GM23338 (cell line): ENCODE measurements at places on chromosomes 3 and 15. TPM values are rescaled to one million over a fixed set of nuclear protein-coding genes. Genes with fewer than 3 reads are reported as not detected.
A peak's percentile ranks its signal among the peaks of the same experiment; 100 is the strongest.

CTXN2 gene
- total RNA-seq: not detected in 2 replicates

DNA sequence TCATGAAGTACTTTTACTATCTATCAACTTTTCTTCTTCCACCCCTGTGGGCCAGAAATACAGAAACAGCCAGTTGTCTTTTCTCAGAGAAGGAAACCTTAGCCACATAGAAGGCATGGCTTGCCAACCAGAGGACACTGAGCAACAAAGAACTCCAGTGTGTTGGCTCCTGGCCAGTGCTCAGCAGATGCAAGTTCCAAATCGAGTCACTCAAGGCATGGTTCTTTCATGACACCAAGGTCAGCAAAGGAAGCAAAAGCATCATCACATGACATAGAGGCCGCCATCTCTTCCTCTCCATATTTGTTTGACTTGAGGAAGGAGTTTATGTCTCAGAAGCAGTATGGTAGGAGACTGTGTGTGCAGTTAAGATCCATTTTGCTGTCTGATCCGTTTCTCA lies 92.2 kb downstream of the MYLK start:
- DNase-seq: no peak

MKRN3 gene
- total RNA-seq: not detected in 2 replicates

DNA sequence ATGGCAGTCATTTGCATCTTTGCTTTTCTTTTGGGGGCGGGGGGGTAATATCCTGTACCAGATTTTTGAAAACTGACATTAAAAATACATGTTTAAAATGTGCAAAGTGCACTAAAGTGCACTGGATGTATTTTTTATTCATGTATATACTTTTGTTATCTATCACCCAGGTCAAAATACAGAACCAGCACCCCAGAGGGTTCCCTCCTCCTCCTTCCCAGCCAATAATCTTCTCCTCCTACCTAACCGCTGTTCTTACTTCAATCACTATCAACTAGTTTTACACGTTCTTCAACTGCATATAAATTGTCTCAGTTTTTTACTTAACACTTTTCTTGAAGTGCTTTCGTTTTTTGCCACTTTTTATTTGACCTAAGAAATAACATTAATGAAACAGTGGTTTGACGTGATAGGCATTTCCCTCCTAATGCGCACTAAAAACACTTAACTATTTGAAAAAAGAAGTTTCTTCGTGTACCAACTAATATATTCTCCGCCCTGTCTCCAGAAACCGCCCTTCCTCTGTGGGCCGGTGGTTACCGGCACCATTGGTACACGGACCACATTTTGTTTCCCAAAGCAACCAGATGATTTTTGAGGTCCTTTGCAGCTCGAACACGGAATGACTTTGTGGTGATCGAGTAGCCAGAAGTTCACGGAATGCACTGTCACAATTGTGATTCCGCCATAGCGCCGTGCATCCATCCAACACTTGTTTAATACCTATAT lies 836 bp upstream of the AKAP13 start:
- peak; percentile 28 for DNase-seq

DNA sequence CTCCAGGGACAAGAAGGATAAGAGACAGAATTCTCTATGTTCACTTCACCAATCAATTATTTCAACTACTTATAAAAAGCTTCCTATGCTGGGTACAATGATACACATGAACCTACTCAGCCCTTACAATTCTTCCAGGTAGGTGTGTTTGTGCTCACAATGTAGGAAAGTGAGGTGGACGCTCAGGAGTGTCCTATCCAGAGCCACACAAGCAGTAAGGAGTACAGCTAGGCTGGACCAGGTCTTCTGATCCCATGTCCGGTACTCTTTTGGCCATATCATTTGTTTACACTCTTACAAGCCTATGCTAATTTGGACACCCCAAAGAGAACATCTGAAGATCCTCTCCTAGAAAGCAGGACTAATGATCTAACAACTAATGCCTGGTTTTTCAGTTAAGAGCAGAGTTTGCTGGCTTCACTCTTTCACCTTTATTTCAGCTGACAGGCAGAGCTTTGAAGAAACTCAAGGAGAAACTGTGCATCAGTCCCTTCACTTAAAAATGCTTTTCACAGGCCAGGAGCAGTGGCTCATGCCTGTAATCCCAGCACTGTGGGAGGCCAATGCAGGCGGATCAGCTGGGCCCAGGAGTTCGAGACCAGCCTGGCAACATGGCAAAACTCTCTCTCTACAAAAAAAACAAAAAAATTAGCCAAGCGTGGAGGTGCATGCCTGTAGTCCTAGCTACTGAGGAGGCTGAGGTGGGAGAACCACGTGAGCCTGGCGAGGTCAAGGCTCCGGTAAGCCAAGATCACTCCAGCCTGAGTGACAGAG lies 27.5 kb downstream of the IGF2BP2 start:
- no peak for DNase-seq

- DNase-seq: no peak
Observed at GRCh38 chr3:45889337-45889736, 3.0 kb downstream of the CCR9 start.

LSMEM2 gene
- total RNA-seq: 0.59 and 1.5 TPM in 2 replicates

- no peak for DNase-seq
Observed at GRCh38 chr3:71805199-71805598, 20.3 kb upstream of the PROK2 start.

DNA sequence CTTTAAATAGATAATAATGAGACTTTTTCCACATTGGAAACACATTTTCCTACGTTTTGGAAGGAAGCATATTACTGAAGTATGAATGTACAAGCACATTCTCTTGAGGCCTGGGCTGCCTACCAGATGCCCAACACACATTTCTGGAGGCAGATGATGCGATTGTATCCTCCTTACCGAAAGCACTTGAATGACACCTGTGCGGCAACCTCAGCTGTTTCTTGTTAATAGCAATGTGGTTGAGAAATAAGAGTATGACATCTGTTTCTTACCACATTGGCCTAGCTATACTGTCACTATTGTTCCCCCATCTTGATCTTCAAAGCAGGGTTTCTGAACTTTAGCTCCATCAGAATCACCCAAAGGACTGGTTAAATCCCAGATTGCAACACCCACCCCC lies 84.8 kb downstream of the ARPP21 start:
- DNase-seq: no peak

- no peak for DNase-seq
Observed at GRCh38 chr3:30167541-30168011, 438.8 kb upstream of the TGFBR2 start.

DNA sequence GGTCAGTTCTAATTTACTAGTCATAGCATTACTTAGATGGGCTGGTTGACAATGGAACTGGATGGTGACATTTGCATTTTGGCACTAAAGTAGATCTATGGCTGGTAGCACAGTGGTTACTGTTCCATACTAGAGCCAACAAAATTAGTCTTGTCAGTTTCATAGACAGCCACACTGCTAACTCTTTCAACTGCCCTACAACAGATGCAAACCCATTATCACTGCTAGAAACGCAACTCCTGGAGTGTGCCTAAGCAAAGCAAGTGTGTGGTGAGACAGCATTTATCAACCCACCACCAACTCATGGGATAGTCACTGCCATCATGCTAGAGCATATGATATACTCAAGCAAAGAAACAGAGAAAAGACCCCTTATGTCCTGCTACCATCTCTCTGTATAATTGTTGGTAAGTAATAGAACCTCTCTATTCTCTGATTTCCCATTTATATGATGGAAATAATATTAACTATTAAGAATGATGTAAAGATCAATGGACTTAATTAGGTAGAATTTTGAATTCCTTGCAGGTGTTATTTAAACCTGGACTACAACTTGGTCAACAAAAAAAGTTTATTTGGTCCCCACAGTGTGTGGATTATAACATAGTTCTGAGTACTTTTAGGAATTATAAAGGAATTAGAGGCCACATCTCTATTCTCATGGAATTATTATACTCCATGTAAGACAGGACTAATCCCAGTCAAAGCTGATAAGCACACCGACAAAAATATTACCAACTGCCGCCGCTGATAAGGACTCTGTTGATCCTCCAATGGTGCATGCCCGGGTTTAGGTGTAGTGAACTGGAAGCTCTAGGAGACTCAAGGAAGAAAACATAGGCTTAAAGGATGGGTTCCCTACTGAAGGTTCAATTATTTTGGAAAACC lies 19.9 kb upstream of the ABHD5 start:
- no peak for DNase-seq

- DNase-seq: peak; percentile 42
Observed at GRCh38 chr3:94069194-94069813, 6.4 kb downstream of the NSUN3 start.

- DNase-seq: no peak
Observed at GRCh38 chr3:195401943-195402342, 40.9 kb downstream of the ACAP2 start.

- DNase-seq: no peak
Observed at GRCh38 chr3:2061360-2061759, 37.3 kb upstream of the CNTN4 start.

DNA sequence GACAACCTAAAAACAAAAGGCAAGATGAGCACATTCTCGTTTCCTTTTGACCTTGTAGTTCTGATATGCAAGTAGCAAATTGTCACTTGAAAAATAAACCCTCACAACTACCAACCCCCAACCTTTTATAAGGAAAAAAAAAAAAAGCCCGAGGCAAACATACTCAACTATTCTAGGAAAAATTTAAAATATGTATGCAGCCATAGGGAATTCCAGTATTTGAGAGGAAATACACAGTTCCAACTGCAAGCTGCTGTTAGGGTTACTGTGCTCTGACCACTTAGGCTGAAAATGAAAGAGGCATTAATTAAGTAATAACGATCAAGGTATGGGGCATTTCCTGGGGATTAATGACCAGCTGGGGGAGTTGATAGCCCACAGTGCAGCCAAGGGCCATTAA lies 281.9 kb upstream of the DPH6 start:
- DNase-seq: no peak

GRCh38 chr3:50450209-50450921 lies 53.1 kb downstream of the CACNA2D2 start:
- peak; percentile 56 for DNase-seq

DNA sequence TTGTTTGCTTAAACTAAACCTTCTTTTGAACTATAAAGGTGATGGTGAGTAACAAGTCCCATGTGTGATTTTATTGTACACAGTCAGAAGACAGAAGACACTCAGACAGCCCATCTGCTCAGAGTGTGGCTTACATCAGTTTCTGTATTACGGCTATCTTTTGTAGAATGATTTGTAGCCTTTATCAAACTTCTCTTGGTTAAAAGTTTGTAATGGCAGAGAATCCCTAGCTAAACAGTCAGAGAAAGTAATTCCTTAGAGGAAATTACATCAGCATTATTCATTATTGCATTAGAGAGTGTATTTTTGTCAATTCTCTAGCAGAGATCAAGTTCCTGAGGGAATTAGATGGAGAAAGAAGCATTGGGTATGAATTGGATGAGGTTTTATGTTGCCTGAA lies 500.8 kb downstream of the CNTN4 start:
- no peak for DNase-seq

THRB gene
- 3.2 and 8.0 TPM in 2 replicates for total RNA-seq

DNA sequence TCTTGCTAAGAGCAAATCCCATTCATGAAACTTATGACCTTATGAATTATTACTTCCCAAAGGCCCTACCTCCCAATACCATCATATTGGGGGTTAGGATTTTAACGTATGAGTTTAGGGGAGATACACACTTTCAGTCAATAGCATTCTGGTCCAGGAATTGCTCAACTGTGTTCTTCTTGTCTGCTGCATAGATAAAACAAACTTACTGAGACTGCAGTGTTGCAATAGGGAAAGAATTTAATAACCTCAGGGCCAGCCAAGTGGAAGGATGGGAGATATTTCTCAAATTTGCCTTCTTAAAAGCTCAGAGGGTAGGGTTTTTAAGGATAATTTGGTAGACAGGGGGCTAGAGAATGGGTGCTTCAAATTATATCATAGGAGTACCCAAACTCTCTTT lies 625.8 kb downstream of the OTOL1 start:
- DNase-seq: no peak

DNA sequence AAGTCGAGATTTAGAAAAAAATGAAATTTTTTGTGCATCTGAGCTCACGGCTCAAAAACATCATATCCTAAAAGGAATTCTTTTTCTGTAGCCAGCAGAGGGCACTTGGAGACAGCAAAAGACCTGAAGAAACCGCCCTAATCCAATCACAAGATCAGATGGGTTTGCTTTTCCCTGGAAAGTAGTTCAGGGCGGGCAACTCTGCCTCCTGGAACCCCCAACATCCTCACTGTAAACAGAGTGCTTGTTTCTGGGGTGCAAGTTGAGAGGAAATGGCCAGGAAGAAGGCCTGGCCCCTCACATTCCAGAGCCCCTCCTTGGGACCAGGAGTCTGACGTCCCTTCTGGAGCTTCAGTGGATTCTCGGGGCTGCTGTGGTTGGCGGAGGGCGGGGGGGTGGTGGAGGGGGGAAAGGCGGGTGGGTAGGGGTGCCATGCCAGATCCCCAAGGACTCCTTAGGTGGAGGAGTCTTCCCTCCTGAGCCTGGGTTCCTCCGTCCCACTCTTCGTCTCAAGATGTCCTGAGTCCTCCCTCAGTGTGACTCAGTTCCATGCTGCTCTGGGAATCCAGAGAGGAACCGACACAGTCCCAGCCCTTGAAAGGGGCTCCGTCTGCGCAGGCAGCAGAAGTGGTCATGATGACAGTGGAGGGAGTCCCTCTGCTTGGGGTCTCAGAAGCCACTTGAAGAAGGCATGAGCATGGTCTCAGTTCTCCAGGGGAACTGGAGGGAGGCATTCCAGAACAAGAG lies 35.9 kb downstream of the CCK start:
- DNase-seq: peak; percentile 86

- no peak for DNase-seq
Observed at GRCh38 chr3:70360979-70361760, 48.7 kb upstream of the MDFIC2 start.

GRCh38 chr3:134932035-134932434 lies 137.0 kb downstream of the EPHB1 start:
- no peak for DNase-seq

GOLGA8R gene
- 0.17 TPM in 1 of 2 replicates, not detected in the other for total RNA-seq

- DNase-seq: no peak
Observed at GRCh38 chr3:40872258-40872920, 326.9 kb upstream of the CTNNB1 start.

DNA sequence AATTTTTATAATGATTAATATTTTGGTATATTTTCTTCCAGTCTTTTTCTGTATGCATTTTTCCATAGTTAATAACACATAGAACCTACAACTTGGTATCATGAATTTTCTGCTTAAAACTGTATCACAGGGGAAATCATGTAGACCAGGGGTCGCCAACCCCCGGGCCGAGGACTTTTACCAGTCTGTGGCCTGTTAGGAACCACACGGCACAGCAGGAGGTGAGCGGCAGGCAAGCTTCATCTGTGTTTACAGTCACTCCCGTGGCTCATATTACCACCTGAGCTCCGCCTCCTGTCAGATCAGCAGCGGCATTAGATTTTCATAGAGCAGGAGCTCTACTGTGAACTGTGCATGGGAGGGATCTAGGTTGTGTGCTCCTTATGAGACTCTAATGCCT lies 54.7 kb downstream of the RPL22L1 start:
- peak; percentile 86 for DNase-seq

DNA sequence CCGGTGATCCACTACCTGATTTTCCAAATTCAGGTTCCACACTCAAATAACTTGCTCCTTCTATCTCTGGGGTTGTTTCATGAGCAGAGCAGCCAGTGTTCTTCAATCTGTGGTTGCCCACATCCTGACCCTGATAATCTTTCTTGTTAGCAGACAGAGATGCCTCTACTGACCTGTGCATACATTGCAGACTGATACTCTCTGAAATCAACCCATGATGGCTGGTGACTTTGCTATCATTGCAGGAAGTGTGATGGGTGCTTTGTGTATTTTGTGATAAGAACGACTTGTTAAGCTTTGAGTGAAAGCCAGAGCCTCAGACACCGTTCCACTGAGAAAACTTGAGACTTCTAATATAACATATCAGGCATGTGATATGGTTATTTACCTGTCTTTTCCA lies 39.9 kb downstream of the GATM start:
- no peak for DNase-seq

GRCh38 chr15:57747206-57747896 lies 40.8 kb downstream of the POLR2M start:
- DNase-seq: peak; percentile 27

AMIGO3 gene
- 8.2 and 10.4 TPM in 2 replicates for total RNA-seq

SCN11A gene
- 0.08 and 0.14 TPM in 2 replicates for total RNA-seq

IRAK2 gene
- total RNA-seq: 0.85 and 1.4 TPM in 2 replicates
